ENCODE measurements at places on chromosomes 3 and 15.

DNA sequence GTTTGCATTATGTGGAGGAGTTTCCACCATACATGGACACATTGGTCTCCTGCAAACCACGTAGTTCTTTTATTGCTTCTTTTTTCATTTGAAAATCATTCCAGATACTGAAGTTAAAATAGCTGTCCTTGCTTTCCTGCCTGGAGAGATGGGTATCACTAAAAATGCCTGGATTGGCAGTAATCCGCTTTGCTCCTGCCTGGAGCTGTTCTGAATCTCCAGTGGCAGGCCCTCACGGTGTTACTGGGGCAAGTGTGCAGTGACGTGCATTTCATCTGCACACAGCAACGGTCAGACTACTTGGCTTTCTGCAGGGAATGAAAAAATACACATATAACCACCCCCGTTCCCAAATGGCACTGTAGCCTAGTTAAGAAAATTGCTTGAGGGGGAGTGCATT, 272.9 kb downstream of the IL5RA start:
- no peak for DNase-seq

DNA sequence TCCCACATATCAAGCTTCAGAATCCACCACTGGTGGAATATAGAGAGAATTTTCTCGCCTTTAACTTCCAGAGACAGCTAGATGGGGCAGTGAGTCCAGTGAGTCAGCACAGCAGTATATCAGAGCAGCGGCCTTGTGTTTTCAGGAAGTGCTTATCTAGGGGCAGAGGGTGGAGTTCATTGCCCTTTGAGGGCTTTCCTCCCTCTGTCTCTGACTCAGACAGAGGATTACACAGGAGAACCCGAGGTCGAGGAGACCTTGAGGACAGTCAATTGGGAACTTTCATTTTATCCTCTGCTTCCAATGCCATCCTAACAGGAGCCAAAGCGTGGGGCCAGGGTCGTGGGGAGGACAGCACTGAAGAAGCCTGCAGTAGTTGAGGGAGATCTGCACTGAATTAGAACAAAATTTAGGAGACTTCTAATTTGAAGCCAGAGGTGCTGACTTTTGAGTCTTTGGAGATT, 109.6 kb upstream of the UMPS start:
- DNase-seq, result no peak

GRCh38 chr3:197183582-197183981, 114.8 kb downstream of the DLG1 start:
- DNase-seq, result no peak

DNA sequence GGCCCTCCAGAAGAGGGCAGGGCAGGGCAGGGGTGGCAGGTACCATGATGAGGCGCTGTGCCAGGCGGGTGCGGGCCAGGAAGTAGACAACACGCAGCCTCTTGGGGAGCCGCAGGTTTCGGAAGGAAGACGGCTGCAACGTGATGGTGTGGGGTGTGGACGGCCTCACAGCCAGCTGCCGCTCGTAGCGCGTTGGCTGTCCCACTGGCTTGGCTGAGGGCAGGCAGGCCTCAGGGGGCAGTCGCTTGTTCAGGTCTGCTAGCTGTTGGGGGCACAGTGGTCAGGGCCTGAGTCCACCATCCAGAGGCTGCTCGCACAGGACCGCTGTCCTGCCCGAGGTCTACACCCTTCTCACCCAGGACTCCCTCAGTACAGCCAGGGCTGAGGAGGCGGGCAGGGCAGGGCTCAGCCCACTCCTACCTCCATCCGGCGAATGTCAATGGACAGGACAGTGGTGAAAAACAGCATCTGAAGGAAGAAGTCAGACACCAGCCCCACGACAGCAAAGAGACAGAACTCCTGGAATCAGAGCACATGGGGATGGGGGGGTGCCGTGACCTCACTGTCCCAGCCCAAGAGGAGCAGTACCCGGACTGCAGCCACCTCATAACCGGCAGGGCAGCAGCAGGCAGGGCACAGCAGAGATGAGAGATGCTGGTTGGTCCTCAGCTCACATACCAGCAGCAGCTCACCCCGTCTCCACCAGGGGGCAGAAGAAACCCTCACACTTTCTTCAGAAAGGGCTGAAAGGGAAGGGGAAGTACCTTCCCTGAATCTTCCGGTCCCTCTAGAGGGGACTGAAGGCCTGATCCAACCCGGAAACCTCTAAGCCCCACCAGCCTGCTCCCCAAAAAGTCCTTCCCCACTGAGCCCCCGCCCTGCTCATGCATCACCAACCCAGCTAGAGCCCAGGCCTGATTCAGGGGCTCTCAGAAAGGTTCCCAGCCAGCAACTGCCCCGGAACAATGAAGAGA, 40.0 kb downstream of the PTPN23 start:
- peak; percentile 91 for DNase-seq

DNA sequence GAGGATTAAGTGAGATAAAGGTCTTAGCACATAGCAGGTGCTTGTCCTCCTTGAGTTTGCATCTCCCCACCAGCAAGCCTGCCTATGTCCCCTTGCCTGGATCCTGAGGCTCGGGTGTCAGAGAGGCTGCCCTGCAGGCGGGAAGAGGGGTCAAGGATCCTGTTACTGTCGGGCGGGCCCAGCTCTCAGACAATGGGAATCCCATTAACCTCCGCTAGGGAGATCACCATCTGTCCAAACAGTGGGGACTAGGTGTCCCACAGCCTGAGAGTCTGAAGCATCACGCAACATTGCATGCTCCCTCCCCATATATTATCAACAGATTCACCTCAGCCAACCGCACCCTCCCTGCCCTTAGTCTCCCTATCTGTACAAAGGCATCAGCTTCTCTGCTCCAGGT, 151.4 kb downstream of the FBLN2 start:
- DNase-seq, result no peak

DNA sequence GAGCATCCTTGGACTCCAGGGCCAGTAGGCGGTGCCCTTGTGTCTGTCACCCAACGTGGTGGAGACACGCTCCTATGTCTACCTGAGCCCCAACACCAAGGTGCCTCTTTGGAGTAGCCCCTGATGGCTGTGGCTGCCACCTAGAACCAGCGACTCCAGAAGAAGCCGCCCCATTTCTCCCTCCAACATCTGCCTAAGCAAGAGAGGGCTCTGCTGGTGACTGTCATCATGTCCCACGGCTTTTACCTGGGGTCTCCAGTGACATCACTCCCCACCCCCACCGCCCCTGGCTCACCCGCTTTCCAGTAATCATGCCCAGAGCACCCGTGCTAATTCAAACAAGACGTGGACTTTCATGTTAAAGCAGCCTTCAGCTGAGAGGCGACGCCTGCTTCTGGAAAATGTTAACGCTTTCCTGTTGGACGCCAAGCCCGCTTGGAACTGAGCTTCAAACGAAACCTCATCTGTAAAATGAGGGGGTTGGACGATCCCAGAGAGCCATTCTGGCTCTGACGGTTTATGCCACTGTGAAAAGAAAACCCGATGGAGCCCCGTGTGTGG, 57.0 kb downstream of the ISG20 start:
- DNase-seq, result no peak

DNA sequence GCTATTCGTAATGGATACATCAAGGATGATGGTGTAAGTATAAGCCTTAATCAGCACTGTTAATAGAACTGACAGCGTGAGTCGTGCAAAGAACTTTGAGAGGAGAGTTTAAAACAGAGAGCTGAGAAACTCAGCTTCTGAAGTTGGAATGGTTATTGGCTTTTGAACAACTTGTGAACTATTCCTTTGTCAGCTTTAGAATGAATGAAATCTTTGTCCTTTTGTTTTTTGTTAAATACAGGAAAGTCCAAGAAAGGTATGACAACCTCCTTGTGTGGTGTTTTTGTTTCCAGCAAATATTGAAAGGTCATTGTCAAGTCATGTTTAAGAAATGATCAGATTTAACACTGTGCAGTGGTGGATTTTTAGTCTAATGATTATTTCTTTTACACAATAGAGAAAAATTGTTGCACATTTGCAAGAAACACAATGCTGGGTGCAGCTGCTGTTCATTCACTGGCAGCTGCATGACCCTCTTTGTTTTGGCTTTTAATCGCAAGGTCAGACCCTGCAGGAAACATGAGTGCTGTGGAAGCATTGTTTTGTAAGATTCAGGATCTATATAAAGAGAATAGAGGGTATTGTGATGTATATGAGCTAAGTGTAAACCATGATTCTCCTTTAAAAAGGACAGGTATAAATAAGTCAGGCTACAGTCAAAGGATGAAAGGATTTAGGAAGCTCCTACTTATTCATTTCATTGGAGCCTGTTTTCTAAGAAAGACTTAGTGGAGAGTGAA, 21.7 kb upstream of the ABHD10 start:
- DNase-seq, result no peak

DNA sequence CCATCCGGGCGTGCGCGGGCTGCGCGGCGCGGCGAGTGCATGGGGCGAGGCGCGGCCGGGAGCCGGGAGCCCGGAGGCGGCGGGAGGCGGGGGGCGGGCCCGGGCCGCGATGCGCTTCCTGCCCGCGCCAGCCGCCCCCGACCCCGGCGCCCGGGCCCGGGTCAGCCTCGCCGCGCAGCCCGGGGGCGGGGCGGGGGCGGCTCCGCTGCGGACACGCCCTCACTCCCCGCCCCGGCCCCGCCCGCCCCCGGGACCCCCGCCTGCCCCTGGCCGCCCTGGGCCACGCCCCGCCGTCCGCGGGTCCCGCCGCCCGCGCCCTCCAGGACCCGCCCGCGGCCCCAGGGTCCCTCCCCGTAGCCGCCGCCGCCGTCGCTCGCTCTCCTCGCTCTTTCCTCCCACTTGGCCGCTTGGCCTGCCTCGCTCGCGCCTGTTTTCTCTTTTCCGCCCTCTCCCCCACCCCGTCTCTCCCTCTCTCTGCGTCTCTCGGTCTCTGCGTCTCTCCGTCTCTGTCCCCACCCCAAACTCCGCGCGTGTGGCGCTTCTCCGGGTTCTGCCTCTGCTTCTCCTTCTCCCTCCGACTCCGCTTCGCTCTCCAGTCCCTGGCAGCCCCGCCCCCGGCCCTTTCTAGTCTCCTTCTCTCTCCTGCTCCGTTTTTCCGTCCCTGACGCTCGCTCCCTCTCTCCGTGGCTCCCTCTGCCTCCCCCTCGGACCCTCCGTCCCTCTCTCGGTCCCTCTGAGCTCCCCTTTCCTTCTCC, at the start of gene PLXND1:
Gene PLXND1, minus strand, starts transcription at position 41 of the 755 bp plus-strand sequence. Its CDS starts 37 bp downstream, at position 4.
- DNase-seq, result peak; percentile 91

GRCh38 chr3:146138902-146139301, 22.1 kb downstream of the PLOD2 start:
- no peak for DNase-seq

DNA sequence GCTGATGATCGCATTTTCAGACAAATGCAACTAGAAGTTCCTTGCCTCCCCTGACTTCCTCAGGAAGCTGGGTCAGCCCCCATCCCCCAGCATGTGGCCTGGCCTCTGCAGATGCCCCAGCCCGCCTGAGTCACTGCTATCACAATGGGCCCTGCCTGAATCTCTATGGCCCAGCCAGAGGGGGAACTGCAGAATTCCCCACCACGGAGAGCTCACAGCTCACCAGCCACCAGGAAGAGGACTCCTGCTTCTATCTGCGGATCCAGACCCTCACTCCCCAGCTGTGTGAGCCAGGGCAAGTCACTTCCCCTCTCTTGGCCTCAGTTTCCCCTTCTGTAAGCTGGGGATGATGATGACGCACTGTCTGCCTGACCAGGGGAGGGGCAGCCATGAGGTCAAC, 6.9 kb downstream of the PLXND1 start:
- peak; percentile 63 for DNase-seq

DNA sequence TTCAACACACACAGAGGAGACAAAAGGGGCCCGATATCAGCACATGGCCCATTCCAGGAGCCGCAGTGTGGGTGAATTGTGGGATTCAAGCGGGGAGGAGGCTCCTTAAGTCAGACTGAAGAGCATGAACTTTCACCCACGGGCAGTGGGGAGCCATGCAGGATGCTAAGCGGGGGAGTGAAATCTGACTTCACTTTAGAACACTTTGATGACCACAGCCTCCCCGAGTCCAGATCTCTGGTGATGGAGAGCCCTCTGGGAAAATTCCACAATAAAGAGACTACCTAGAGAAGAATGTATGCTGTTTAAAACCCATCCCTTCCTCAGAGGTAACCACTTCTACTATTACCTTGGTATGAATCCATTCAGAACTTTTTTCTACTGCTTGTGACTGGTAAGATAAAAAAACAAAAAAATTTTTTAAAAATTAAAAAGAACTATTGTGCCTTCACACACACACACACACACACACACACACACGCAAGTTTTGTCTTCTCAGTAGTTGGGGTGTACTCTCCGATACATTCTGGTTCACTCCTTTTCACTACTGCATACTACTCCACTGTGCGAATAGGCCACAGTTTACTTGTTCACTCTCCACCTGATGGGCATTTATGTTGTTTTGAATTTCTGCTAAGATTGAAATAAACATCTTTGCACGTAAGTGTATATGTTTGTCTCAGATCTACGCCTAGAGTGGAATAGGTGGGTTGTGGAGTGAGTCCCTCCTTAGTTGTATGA, 2.0 kb upstream of the H1-8 start:
- DNase-seq, result no peak

DNA sequence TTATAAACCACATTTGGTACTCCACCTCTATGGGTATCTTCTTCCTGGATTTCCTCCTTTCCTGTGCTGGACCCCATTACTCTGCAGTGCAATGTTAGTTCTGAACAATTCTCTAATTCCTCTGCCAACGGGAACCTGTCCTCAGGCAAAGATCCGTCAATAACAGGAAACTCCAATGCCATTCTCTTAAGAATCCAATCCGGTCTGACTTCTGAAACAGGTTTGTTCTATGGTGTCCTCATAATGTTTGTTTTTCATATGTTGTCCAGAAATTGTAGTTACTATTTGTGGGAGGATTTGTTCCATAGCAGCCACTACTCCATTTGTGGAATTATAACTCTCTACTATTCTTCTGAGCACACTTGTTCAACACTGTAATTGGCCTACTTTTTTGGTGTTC, 112.7 kb downstream of the TBL1XR1 start:
- no peak for DNase-seq

DNA sequence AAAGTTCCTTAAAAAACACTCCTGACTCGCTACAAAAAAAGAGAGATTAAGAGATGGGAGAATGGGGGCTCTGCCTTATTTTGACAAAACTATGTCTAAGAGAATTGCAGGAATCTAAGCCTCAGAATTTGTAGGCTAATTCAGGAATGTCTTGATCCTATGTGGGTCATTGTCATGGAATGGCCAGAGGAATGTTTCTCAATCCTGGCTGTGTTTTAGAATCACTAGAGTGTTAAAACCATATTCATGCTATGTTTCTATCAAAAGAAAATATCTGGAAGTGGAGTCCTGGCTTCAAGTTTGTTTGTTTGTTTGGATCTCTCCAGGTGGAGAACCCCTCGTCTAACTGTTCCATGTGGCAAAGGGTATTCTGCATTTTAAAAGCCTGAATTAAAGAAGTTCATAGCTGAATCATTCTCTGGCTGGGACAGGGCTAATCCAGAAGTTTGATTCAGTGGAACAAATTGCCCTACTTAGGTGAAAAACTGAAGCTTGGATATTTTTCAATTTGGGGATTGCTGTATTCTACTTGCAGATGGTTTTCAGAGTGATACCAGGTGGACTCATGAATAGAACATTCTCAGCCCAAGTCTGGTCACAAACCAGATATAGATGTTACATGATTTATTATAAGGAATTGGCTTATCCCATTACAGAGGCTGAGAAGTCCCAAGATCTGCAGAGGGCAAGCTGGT, 28.2 kb downstream of the GJD2 start:
- DNase-seq, result no peak

DNA sequence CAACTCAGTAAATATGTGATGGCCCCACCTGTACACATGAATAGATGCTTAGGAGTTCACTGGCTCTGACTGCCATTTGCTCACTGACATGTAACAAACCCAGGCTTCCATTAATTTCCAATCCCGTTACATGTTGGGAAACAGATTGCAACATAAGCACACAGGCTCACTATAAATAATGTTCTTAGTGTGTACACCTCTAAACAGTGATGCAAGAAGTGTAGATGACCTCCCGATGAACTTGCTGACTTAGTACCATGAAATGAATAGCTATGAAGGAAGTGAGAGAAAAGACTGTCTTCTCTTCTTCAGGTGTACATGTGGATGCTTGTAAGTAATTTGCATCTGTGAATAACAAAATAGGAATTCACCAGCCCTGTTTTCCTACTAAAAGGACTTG, 21.4 kb upstream of the FSIP1 start:
- DNase-seq, result no peak

Measured in 8988T (cell line).